ENCODE measurements at places on chromosomes 1 and 21. TPM values are rescaled to one million over a fixed set of nuclear protein-coding genes. Genes with fewer than 3 reads are reported as not detected.

Gene MAGOH
- polyA plus RNA-seq: 243 TPM

Gene COL8A2
- polyA plus RNA-seq: not detected

Gene CNR2
- not detected for polyA plus RNA-seq

Gene TMEM125
- polyA plus RNA-seq: not detected

Gene APOBEC4
- polyA plus RNA-seq: not detected

Gene HAO2
- not detected for polyA plus RNA-seq

Gene MXRA8
- 11.3 TPM for polyA plus RNA-seq

- H3K4me3 ChIP-seq: no peak overlapping the region
- DNase-seq: no peak
- H3K4me1 ChIP-seq: no peaks in the 10 kb centered on the region
Measured at GRCh38 chr1:62336638-62336994, 17.4 kb upstream of the KANK4 start.

DNA sequence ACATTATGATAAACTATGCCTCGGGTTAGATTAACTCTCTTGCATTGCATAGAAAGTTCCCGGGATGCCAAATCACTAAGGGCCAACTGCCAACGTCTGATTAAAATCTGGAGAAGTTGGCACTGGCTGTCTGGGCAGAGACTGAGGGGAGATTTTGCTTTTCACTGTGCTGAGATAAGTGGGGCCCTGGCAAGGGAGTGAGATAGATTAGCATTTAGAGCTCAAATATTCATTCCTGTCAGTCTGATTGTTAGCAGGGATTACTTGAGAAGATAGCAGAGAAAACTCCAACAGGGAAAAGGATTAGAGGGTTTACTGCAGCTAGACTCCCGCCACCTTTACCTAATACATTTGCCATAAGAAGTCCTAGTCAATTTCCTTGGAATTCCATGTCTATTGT lies 714.1 kb upstream of the CHRM3 start:
- no peak overlapping the region for H3K4me3 ChIP-seq
- no peak overlapping the region for H3K27ac ChIP-seq
- no peaks in the 10 kb centered on the region for H3K36me3 ChIP-seq
- H3K27me3 ChIP-seq: no peaks in the 10 kb centered on the region
- no peaks in the 10 kb centered on the region for H3K4me1 ChIP-seq
- DNase-seq: no peak

- H3K27me3 ChIP-seq: peaks cover 10% of the 10 kb centered on the region
- no peaks in the 10 kb centered on the region for H3K36me3 ChIP-seq
- no peak within 1 kb of the TSS for H3K4me3 ChIP-seq
- peak; percentile 14 for DNase-seq
- no peak within 1 kb of the TSS for H3K27ac ChIP-seq
- H3K4me1 ChIP-seq: peaks cover 12% of the 10 kb centered on the region
Measured at GRCh38 chr1:203765029-203765837, at the start of gene LAX1. Gene LAX1, plus strand, starts transcription at chr1:203765183. Its CDS starts 383 bp downstream, at chr1:203765566.

- H3K36me3 ChIP-seq: no peaks in the 10 kb centered on the region
- no peaks in the 10 kb centered on the region for H3K27me3 ChIP-seq
Measured at GRCh38 chr1:63533931-63534330, 10.6 kb downstream of the EFCAB7 start.

DNA sequence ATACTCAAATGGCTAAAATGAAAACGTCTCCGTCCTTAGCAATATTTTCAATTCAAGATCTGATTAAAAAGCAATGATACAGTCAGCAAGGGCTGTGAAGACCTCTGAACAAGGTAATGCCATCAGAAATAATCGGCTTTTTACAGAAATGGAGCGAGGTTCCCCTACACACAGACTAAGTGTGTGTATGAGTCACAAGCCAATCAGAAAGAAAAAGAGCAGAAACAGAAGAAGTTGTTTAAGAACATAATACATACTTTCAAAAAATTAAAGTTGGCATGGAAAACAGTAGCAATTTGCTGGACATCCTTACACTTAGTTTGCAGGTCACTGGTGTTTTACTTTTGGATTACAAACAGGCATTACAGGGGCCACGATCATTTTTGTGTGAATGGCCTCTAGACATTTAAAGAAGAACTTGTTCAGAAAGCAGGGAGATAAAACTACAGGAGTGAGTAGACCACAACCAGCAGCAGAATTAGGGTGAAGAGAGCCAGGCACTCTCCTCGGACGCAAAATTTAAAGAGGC lies 350.0 kb upstream of the RUNX1 start:
- H3K27ac ChIP-seq: peak overlapping the region; percentile 13
- no peaks in the 10 kb centered on the region for H3K27me3 ChIP-seq
- H3K36me3 ChIP-seq: no peaks in the 10 kb centered on the region
- H3K4me3 ChIP-seq: no peak overlapping the region

DNA sequence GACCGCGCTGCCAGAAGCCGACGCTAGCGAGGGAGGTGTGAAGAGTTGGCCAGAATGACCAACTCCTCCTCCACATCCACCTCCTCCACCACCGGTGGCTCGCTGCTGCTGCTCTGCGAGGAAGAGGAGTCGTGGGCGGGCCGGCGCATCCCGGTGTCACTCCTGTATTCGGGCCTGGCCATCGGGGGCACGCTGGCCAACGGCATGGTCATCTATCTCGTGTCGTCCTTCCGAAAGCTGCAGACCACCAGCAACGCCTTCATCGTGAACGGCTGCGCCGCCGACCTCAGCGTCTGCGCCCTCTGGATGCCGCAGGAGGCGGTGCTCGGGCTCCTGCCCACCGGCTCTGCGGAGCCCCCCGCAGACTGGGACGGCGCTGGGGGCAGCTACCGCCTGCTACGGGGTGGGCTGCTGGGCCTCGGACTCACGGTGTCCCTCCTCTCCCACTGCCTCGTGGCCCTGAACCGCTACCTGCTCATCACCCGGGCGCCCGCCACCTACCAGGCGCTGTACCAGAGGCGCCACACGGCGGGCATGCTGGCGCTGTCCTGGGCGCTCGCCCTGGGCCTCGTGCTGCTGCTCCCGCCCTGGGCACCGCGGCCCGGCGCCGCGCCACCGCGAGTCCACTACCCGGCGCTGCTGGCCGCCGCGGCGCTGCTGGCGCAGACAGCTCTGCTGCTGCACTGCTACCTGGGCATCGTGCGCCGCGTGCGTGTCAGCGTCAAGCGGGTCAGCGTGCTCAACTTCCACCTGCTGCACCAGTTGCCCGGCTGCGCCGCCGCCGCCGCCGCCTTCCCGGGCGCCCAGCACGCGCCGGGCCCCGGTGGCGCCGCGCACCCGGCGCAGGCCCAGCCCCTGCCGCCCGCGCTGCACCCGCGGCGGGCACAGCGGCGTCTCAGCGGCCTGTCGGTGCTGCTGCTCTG lies 1.2 kb downstream of the GPR88 start:
- H3K27me3 ChIP-seq: peaks cover 28% of the 10 kb centered on the region
- no peak for DNase-seq
- H3K27ac ChIP-seq: no peak overlapping the region
- H3K4me3 ChIP-seq: no peak overlapping the region
- no peaks in the 10 kb centered on the region for H3K36me3 ChIP-seq

DNA sequence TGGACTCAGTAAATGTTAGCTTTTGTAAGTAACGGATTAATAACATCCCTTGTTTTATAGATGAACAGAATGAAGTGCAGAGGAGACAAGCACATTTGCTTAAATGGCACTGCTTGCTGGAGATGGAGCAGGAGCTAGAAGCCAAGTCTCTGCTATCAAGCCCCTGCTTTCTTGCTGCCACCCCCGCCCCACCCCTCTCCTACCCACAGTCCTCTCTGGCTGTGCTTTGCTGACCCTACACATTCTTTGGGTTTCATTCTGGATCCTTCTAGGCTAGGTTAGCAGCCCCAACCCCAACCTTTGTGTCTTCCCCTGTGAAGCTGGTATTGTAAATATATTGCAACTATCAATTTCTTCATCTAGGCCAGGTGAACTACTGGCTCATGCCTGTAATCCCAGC lies 77.5 kb upstream of the CAPZB start:
- no peak overlapping the region for H3K27ac ChIP-seq
- H3K4me1 ChIP-seq: no peaks in the 10 kb centered on the region
- no peak for DNase-seq
- H3K4me3 ChIP-seq: no peak overlapping the region
- no peaks in the 10 kb centered on the region for H3K36me3 ChIP-seq

DNA sequence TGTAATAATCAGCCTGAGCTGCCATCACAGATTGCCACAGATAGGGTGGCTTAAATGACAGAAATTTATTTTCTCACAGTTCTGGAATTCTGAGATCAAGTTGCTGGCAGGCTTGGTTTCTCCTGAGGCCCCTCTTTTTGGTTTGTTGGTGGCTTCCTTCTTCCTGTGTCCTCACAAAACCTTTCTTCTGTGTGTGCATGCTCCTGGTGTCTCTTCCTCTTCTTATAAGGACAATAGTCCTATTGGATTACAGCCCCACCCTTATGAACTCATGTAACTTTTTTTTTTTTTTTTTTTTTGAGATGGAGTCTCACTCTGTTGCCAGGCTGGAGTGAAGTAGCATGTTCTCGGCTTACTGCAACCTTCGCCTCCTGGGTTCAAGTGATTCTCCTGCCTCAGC lies 41.0 kb upstream of the F3 start:
- no peak overlapping the region for H3K4me3 ChIP-seq
- no peaks in the 10 kb centered on the region for H3K4me1 ChIP-seq
- no peaks in the 10 kb centered on the region for H3K36me3 ChIP-seq
- H3K27me3 ChIP-seq: no peaks in the 10 kb centered on the region
- no peak overlapping the region for H3K27ac ChIP-seq
- DNase-seq: no peak

GRCh38 chr1:164886101-164886500 lies 327.1 kb downstream of the PBX1 start:
- H3K36me3 ChIP-seq: no peaks in the 10 kb centered on the region
- DNase-seq: no peak
- H3K27me3 ChIP-seq: no peaks in the 10 kb centered on the region
- H3K4me3 ChIP-seq: no peak overlapping the region

DNA sequence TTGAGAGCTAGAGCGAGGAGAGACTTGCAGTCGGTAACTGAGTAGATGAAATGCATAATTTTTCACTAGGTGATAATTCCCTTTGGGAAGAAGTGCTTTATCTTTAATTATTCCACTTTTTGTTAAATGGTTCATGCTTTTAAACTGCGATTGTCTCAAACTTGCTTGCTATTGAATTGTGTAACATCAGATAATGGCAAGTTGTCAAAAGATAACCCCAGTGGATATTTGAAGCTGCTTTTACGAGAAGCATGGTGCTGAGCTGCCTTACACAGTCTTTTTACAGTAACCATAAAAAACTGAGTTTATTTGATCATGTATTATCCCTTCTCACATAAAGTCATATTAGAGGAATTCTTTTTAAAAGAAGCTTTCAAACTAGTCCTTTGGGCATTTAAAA lies 30.2 kb downstream of the TMEM50B start:
- H3K27ac ChIP-seq: no peak overlapping the region
- no peak overlapping the region for H3K4me3 ChIP-seq
- no peaks in the 10 kb centered on the region for H3K27me3 ChIP-seq
- H3K36me3 ChIP-seq: peaks cover 22% of the 10 kb centered on the region
- no peaks in the 10 kb centered on the region for H3K4me1 ChIP-seq
- no peak for DNase-seq

DNA sequence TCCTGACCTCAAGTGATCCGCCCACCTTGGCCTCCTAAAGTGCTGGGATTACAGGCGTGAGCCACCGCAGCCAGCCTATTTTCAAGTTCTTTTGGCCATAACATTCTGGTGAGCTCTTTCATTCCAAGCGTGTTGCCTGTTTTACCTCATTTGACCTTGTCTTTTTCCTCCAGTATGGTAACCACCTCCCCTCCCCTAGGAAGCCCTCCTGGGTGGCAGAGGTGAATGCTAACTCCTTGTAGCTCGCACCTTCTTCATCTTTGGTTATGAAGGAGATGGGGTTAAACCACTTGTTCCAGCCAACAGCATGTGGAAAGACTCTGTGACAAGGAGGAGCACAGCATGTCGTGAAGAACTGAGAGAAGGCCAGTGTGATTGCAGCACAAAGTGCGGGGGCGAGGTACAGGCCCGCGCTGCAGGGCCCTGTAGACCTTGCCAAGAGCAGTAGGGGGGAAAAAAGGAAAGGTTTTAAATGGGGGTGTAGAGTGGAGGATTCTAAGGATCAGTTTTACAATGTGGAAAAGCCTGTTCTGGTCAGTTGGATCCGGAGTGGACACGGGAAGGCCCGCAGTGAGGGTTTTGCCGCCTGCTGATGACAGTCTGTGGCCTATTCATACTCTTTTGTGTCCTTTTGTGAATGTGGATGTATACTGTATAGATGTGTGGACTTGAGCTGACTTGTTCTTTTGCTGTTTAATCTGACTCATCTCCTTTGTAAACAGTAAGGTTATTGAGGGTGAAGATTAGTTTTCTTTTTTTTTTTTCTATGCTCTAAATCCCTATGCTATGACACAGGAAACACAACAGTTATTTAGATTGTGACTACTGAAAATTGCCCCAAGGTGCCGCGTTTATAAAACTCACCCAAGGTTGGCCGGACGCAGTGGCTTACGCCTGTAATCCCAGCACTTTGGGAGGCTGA lies 7.5 kb upstream of the ZNF436 start:
- H3K4me3 ChIP-seq: no peak overlapping the region
- peak overlapping the region; percentile 57 for H3K27ac ChIP-seq
- H3K27me3 ChIP-seq: no peaks in the 10 kb centered on the region
- peaks cover 13% of the 10 kb centered on the region for H3K4me1 ChIP-seq
- peaks cover 4% of the 10 kb centered on the region for H3K36me3 ChIP-seq

GRCh38 chr1:119966020-119966419 lies 69.7 kb upstream of the ADAM30 start:
- H3K27ac ChIP-seq: no peak overlapping the region
- H3K4me3 ChIP-seq: no peak overlapping the region
- no peaks in the 10 kb centered on the region for H3K27me3 ChIP-seq
- H3K36me3 ChIP-seq: no peaks in the 10 kb centered on the region
- DNase-seq: no peak
- H3K4me1 ChIP-seq: no peaks in the 10 kb centered on the region

DNA sequence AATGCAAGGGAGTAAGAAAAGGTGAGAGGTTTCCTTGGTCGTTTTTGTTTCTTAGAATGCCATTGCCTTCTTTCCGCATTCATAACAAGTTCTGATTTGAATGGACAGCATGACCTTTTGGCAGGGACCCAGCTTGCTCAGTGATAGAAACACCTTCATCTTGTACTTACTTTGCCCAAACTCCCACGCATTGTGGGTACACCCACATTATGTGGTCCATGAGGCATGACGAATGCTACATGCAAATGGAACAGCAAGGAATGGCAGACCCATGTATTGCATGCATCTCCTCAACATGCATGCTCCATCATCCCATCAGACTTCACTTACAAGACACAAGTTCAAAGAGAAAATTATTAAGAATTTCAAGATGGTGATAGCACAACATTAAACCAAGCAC lies 102.8 kb downstream of the CDC7 start:
- no peak overlapping the region for H3K27ac ChIP-seq
- no peaks in the 10 kb centered on the region for H3K27me3 ChIP-seq
- no peaks in the 10 kb centered on the region for H3K36me3 ChIP-seq
- H3K4me1 ChIP-seq: peaks cover 15% of the 10 kb centered on the region
